H4 (cell line): ENCODE measurements at places on chromosomes 13 and 19. TPM values are rescaled to one million over a fixed set of nuclear protein-coding genes. Genes with fewer than 3 reads are reported as not detected.
A peak's percentile ranks its signal among the peaks of the same experiment; 100 is the strongest.

DNA sequence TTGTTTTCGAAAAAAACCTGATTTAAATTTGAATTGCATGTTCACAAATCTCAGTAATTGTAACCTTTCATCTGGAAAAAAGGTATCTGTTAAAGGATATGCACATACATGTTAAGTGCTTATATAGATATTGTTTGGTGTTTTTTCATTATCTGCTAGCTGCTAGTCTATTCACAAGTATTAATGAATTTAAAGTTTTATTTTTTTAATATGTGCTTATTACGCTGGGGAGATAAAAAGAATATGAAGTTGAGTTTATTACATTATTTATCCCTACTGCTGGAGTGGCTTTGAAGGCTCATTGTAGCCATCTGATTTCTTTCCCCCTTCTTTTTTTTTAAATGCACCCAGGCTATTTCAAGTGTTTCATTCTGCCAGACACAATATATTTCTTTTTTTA is 3.9 kb upstream of the MAB21L1 start:
- no peak for DNase-seq

DNA sequence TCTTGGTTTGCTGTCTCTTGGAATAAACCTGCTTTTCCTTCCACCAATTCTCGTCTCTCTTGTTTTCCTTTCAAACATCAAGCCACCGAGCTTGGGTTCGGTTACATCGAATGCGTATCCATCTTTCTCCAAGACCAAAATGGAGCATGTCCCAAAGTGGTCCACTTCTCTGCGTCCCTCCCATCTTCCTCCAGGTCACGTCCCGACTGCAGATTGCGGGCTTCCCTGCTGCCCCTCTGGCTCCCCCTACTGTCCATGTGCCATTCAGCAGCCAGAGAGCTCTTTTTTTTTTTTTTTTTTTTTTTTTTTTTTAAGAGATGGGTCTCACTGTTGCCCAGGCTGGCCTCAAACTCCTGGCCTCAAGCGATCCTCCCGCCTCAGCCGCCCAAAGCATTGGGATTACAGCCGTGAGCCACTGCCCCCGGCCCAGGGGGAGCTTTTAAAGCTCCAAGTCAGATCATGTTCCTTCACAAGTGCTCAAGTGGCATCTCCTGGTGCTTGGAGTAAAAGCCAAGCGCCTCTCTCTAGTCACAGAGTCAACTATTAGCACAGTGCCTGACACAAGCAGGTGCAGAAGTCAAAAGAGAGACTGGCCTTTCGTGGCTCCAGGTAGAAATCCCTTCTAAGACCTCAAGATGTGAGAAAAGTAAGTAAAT is 10.0 kb downstream of the COL5A3 start:
- DNase-seq, result peak; percentile 74

Gene WASF3
- total RNA-seq, result 6.8 and 7.5 TPM in 2 replicates

Gene CGB2
- total RNA-seq, result not detected in 2 replicates

Gene KASH5
- total RNA-seq, result not detected in 2 replicates

DNA sequence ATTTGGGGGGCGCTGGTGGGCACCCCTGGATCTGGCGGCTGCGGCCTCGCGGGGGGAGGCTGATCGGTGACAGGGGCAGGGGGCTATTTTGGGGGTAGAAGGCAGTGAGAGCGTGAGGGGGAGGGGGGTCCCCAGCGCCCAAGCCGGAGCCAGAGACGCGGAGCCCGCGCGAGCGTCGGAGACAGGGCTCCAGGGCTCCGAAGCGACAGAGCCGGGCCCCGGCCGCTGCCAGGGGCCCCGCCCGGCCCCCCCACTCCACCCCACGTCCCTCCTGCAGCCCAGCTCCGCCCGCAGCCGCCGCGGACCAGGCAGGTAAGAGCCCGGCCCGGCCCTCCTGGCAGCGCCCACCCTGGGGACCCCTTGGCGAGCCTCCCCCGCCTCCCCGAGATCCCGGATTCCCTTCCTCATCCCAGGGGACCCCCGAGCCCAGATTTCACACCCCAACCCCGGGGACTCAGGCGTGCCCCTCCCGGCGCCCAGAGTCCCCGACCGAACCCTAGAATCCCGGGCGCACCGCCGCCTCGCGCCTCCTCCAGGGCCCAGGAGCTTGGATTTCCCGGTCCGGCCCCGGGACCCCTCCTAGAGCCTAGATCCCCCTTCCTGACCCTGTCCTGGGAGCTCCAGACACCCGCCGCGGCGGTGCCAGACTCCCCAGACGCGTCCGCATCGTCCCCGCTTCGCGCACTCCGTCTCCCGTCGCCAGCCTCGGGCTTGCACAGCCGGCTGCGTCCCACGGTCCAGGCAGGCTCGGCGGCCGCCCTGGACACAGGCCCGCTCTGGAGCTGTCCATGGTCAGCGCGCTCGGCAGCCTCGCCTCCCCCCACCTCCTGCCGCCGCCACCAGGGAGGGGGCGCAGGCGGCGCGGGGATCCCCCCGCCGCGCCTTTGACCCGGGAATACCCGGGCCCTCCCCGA is at the start of gene PPFIA3:
TSS of gene PPFIA3 (plus strand) at position 134 of the 914 bp plus-strand sequence. CDS start 8,330 bp downstream, outside the sequence.
- DNase-seq, result peak; percentile 52

DNA sequence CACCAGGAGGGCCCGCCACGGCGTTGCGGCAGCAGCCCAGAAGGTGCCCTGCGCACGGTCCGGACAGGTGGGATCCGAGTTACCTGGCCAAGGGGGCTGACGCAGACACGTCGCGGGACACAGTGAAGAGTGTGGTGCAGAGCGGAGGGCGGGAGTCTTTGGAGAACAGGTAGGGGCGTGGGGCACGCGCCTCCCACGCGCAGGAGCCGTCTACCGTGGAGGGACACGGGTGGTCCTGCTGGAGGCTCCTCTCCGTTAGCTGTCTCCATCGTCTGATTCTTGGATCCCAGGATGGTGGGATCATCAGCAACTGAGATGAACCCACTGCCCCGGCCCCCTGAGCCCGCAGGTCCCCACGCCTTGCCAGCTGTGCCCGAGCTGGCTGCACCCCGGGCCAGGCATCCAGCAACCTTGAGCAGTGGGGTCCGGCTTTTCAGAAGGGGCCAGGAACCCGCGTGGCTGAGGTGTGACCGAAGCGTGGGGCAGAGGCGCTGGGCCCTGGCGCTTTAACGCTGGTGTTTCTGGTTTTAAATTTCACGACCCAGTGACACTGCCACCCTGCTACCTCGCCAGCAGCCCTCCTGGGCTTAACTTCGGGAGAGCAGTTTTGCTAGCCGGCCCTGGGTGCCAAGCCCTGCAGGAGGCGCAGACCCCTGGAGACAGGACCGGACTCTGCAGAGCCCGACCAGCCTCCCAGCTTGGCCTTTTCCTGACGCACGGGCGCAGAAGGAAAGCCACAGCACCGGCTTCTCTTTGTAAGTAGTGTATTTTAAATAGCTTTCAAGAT is 7.3 kb downstream of the FGF22 start:
- DNase-seq, result no peak

GRCh38 chr13:45752510-45752909 is 50.4 kb downstream of the CBY2 start:
- no peak for DNase-seq

GRCh38 chr13:95926231-95926630 is 127.0 kb downstream of the UGGT2 start:
- no peak for DNase-seq

- DNase-seq, result no peak
Measured at GRCh38 chr13:110161112-110161882, 145.7 kb downstream of the COL4A1 start.

DNA sequence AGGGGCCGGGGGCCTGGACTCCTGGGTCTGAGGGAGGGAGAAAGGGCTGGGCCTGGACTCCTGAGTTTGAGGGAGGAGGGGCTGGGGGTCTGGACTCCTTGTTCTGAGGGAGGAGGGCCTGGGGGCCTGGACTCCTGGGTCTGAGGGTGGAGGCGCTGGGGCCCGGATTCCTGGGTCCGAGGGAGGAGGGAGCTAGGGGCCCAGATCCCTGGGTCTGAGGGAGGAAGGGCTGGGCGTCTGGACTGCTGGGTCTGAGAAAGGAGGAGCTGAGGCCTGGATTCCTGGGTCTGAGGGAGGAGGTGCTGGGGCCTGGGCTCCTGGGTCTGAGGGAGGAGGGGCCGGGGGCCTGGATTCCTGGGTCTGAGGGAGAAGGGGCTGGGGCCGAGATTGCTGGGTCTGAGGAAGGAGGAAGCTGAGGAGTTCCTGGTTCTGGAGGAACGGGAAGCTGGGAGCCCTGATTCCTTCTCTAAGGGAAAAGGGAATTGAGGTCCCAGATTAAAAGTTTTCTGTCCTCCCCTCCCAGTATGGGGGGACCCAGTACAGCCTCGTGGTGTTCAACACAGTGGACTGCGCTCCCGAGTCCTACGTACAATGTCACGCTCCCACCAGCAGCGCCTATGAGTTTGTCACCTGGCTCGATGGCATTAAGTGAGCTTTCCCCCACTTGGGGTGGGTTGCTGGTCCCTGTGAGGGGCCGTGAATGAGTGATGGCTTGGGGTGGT is 721 bp downstream of the MED25 start:
- no peak for DNase-seq

DNA sequence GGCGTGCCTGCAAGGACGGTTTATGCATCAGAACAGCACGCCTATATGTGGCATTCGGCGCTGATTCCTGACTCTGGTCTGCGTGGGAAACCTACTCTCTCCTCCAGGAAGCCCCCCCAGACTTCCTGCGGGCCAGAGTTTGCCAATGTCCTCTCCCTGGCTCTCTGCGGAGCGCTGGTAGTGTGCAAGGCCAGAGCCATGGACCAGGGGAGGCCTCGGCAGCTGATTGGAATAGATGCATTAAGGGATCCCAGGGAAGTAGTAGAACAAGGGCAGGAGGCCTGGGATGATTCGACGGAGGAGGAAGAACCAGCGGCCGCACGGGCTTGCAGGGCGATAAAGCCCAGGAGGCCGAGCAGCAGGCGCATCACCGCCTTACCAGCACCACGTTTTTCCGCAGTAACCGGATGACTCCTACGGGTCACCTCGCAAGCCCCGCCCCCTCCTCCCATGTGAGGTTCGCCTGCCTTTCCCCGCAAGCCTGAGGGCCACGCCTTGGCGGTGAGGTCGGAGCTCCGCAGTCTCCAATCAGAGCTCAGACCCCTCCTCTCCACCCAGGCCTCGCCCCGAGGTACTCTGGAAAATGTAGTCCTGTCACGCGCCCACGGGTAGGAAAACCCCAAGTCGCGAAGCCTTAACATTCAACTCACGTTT is 5.0 kb downstream of the CLEC11A start:
- DNase-seq, result peak; percentile 8

DNA sequence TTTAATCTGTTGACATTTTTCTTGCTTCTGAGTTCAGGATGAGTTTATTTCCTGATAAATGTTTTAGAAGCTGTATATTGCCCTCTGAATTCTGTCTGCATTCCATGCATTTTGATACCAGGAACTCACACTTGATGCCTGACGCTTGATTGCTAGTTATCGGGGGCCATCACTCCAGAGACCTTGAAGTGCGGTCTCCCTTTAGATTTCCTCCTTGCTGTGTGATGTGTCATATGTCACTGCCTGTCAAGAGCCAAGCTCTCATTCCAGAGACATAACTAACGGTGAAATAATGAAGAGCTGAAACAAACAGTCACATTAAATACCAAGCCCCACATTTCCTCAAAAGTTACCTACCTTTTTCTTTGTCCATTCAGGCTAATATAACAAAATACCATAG is 155.5 kb downstream of the TNFSF13B start:
- DNase-seq, result no peak

- DNase-seq, result no peak
Measured at GRCh38 chr19:46147791-46148288, at the start of gene IGFL2. IGFL2 (plus strand) TSS chr19:46148238; CDS start chr19:46148279, 41 bp downstream.

Gene GAPDHS
- total RNA-seq, result not detected in 2 replicates

DNA sequence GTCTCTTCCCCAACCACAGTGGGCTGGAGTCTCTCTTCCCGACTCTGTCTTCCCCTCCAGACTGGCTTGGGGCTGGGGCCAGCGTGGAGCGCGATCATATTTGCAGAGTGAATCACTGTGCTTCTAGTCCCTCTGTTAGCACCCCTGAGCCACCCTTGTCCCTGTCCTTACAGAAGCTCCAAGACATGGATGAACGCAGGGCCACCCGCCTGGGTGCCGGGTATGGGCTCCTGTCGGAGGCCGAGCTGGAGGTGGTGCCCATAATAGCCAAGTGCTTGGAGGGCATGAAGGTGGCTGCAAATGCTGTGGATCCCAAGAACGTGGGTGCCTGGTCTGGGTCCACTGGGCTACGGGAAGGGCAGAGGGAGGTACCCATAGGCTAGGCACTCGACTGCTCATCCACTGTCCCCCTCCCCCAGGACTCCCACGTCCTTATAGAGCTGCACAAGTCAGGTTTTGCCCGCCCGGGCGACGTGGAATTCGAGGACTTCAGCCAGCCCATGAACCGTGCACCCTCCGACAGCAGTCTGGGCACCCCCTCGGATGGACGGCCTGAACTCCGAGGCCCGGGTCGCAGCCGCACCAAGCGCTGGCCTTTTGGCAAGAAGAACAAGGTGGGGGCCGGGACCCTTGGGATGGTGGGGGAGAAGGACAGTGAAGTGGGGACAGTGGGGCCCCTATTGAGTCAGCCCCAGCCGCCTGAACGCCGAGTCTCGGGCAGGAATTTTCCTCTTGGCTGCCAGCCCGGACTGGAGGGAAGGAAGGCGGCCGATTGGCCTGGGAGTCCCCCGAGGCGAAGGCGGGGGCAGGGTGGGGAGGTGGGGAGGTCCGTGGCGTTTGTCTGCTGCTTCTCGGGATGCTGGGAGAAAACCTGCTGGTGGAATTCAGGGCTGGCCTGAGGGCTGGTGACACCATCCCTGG is 5.2 kb downstream of the TRIP10 start:
- DNase-seq, result peak; percentile 82

Gene ZNF557
- total RNA-seq, result 14.2 and 17.7 TPM in 2 replicates

Gene LGALS4
- total RNA-seq, result 0.54 and 1.3 TPM in 2 replicates

Gene FPR3
- 0.62 and 0.64 TPM in 2 replicates for total RNA-seq

- DNase-seq, result no peak
Measured at GRCh38 chr19:7868326-7868670, 5.9 kb downstream of the PRR36 start.

Gene PCDH9
- total RNA-seq, result 5.6 and 7.7 TPM in 2 replicates

Gene RGL3
- 0.14 TPM in 1 of 2 replicates, not detected in the other for total RNA-seq

DNA sequence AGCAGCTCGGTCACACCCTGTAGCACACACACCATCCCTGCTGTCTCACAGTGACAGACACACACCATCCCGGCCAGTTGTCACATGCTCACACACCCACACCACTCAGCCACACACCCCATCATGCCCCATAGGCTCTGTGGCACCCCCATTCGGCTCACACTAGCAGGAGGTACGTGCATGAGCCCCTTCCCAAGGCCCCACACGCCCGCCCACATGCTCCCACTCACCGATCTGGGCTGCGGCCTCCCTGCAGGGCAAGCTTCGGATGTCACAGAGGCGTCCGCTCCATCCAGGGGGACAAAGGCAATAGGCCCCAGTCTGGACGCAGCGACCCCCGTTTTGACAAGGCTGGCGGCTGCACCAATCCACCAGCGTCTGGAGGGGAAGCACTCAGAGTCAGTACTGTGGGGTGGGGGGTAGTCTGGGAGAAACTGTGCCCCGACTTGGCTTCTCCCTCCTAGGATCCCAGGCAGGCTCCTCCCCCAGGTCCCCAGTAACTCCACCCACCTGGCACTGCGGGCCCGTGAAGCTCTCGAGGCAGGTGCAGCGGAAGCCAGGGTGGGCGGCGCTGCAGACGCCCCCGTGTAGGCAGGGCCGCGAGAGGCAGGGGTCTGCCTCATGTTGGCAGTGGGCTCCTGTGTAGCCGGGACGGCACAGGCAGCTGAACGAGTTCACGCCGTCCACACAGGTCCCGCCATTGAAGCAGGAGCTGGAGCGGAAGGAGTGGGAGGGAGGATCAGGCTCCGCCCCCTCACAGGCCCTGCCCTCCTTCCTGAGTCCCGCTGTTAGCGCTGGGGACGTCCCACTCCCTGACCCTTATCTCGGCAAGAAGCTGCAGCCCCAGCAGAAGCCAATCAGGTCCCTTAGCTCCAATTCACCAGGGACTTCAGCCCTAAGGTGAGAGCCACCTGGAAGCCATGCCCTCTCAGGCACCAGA is 20.1 kb downstream of the NOTCH3 start:
- no peak for DNase-seq

Gene ZNF226
- 23.0 and 27.9 TPM in 2 replicates for total RNA-seq

Gene ZNF549
- total RNA-seq, result 3.0 and 5.5 TPM in 2 replicates
